ENCODE measurements at places on chromosomes 13 and 19. TPM values are rescaled to one million over a fixed set of nuclear protein-coding genes. Genes with fewer than 3 reads are reported as not detected.
A peak's percentile ranks its signal among the peaks of the same experiment; 100 is the strongest.

AZU1 gene
- total RNA-seq = not detected

DNA sequence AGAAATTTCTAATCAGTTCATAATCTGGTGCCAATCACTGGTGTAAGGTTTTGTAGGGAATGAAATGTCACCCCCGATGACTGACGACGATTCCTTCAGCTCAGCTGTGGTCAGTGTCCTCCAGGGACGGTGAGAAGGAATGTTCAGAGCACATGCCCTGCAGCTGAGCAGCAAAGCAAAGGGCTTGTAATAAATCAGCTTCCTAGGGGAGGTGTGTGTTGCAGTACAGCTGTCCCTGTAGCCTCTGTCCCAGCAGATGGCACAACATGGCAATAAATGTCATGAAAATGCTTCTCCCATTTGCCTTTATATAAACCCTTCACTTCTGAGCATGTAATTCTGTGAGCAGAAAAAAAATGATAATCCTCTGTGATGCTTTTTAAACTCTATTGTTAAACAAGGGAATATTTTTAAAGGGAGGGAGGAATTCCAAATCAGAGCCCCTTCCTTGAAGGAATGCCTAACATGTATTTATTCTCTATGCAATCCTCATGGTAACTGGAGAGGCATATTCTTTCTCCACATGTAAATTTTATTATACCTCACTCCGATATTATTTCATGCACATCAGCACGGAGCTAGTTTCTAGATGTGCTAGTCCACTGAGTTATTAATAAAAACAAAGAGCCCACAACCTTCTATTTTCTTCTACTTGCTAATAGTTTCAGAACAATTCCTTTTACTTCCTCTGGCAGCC lies 102.5 kb downstream of the FAM216B start:
- DNase-seq = peak; percentile 71

CABP5 gene
- total RNA-seq = not detected

PEG3 gene
- 0.32 TPM for total RNA-seq

GRCh38 chr13:105346141-105346775 lies 1189.2 kb downstream of the EFNB2 start:
- DNase-seq = peak; percentile 34

NLRP5 gene
- total RNA-seq = not detected

PSG6 gene
- 0.32 TPM for total RNA-seq

GRCh38 chr13:79612604-79613003 lies 131.6 kb downstream of the NDFIP2 start:
- DNase-seq = no peak

COX6B2 gene
- under 0.01 TPM for total RNA-seq
